NCI-H1436 treated with DMSO at 0.1 percent for 48 hours (cell line): ENCODE measurements at places on chromosomes 7 and 10.

- no peak for DNase-seq
Observed at GRCh38 chr10:19169041-19169440, 120.4 kb downstream of the MALRD1 start.

- no peak for DNase-seq
Observed at GRCh38 chr7:39413636-39414223, 152.5 kb upstream of the YAE1 start.

DNA sequence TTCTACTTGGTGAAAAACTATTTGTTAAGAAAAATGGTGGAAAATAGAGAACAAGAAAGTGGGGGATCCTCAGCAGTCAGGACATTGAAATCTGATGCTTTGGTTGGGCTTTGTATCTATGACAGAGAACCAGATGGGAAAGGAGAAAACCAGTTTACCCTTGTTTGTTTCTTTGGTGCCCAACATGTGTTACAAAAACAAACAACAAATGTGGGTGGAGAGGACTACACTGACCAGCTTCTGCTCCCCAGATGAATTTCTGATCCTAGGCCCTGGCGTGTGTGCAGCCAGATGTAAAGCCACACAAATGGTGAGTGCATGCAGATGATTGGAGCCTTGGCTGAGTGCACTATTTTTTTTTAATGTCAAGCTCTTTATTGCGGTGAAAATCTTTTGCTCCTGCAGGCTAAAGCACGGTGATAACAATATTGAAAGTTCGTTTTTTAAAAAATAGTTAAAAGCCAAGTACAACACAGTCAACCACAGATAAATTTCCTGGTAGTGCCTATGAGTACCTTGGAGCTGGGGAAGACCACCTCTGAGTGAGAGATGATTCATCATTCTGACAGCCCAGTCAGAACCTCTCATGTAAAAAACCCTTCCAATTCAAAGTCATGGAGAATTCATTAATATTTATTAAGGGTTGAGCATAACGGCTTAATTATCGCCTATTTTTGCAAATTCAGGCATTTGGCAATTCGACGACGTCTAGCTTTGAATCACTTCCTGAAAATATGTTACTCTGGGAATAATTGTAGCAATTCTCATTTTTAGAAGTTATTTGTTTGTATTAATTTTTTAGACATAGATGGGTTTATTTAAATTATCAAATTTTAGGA lies 163.7 kb downstream of the AGMO start:
- DNase-seq, result no peak

GRCh38 chr10:102783568-102783967 lies 39.8 kb downstream of the WBP1L start:
- DNase-seq, result no peak

DNA sequence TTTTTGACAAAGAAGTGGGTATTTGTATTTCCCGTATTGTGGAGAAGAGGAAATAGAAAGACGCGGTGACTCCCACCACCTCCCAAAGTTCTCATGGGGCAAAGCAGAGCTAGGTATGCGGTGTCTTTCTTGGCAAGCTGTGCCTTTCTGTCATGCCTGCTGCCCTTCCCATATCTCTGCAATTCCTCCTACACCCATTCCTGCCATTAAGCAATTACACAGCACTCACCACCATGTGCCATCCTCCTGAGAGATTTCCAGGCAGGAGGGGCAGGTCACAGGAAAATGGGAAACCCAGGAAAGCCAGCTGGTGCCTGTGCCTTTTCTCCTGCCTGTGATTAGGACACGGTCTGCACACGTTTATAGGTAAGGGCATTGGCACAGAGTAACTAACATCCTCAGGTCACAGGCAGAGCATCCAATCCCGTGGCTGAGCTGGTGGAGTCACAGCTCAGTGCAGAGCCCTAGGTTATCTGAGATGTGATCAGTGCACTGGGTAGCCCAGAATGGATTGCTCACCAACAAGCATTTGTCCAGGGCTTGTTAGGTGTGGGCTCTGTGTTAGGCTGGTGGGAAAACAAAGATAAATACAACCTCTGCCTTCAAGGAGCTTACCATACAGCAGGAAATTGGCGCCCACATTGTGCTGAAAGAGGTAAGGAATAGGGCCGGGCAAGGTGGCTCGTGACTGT lies 9.4 kb upstream of the CRTAC1 start:
- DNase-seq, result no peak

GRCh38 chr10:69345890-69346474 lies 67.7 kb downstream of the HK1 start:
- no peak for DNase-seq

DNA sequence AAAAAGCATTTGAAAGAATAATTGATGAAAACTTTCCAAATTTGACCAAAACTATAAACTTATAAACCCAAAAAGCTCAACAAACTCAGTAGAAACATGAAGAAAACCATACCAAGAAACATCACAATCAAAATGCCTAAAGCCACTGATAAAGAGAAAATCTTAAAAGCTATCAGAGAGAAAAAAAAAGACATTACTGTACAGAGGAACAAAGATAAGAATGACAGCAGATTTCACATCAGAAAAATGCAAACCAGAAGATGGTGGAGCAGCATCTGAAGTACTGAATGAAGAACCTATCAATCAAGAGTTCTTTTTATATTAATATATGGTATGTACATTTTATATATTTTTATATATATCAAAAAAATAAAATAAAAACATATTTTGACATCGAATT lies 2.4 kb upstream of the GPAM start:
- no peak for DNase-seq

- peak; percentile 53 for DNase-seq
Observed at GRCh38 chr7:113087071-113087998, 708 bp upstream of the GPR85 start.

- DNase-seq, result no peak
Observed at GRCh38 chr10:31317652-31318381, 1.2 kb upstream of the ZEB1 start.

GRCh38 chr7:4683043-4683883 lies 1.2 kb downstream of the FOXK1 start:
- no peak for DNase-seq

GRCh38 chr7:13179011-13179582 lies 491.7 kb downstream of the ARL4A start:
- DNase-seq, result no peak

GRCh38 chr10:35735412-35735811 lies 93.3 kb upstream of the FZD8 start:
- no peak for DNase-seq

- no peak for DNase-seq
Observed at GRCh38 chr10:131744346-131744745, 156.5 kb upstream of the PPP2R2D start.

DNA sequence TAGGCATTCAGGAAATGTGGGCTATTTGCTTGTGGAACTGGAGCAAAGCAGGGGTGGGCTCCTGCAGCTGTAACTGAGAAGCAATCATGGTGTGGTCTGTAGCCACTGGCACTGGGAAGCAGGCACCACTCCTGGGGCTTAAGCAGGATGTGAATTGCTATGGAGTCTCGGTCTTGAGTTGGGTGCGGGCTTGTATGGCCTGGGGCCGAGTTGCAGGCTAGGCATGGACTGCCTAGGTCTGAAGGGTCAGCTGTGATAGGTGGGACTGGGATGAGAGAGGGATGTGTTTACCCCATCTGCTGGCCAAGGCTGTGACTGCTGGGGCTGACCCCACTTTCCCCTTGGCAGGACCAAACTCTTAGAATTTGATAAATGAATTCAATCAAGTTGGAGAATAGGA lies 43.0 kb downstream of the ADCY1 start:
- DNase-seq, result no peak

DNA sequence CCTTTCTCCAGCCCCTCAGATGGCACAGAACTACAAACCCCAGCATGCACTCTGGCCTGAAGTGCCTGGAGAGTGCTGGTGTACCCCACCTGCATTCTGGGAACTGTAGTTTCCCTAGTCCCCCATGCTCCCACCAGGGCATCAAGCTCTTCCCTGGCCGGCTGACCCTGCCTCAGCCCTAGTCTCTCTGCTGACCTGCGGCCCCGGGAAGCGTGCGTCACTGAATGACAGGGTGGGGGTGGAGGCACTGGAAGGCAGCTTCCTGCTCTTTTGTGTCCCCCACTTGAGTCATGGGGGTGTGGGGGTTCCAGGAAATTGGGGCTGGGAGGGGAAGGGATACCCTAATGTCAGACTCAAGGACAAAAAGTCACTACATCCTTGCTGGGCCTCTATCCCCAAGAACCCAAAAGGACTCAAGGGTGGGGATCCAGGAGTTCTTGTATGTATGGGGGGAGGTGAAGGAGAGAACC lies 2.1 kb downstream of the NOS3 start:
- no peak for DNase-seq

DNA sequence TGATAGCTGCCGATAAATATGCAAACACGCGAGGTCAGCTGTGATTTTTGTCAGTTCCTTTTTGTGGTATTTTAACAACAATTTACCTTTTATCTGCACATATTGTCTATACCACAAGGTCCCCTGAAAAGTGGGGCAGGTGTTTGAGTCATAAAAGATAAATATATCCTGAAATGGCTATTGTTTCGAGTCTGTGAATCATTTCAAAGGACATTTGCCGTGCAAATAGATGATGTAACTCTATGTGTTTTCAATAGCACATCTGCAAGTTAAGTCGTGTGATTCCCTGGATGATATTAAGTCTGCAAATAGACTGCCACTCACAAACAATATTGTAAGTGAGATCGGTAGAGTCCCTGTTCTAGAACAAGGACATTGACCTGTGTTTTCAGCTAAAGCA lies 193.0 kb upstream of the PITRM1 start:
- peak; percentile 35 for DNase-seq

- no peak for DNase-seq
Observed at GRCh38 chr7:116796471-116796870, 65.9 kb upstream of the CAPZA2 start.

DNA sequence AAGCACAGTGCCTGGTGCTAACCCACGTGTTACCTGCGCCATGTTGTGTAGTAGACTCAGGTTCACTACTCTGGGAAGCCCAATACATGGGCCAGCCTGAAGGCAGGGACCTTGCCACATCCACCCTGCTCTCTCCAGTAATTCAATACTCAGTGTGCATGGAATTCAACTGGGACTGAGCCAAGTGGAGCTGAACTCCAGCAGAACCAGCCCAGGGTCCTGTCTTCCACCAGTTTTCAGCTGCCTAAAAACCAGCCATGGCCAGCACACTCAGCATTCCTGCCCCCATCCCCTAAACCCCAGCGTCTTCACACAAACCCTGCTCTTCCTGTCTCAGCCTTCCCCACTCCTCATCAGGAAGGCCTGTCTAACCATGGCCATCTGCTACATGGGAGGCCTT lies 15.4 kb downstream of the FGF8 start:
- no peak for DNase-seq

- DNase-seq, result no peak
Observed at GRCh38 chr7:54841772-54842697, 83.0 kb upstream of the SEC61G start.

- DNase-seq, result no peak
Observed at GRCh38 chr7:136870866-136871487, 2.5 kb downstream of the CHRM2 start.

DNA sequence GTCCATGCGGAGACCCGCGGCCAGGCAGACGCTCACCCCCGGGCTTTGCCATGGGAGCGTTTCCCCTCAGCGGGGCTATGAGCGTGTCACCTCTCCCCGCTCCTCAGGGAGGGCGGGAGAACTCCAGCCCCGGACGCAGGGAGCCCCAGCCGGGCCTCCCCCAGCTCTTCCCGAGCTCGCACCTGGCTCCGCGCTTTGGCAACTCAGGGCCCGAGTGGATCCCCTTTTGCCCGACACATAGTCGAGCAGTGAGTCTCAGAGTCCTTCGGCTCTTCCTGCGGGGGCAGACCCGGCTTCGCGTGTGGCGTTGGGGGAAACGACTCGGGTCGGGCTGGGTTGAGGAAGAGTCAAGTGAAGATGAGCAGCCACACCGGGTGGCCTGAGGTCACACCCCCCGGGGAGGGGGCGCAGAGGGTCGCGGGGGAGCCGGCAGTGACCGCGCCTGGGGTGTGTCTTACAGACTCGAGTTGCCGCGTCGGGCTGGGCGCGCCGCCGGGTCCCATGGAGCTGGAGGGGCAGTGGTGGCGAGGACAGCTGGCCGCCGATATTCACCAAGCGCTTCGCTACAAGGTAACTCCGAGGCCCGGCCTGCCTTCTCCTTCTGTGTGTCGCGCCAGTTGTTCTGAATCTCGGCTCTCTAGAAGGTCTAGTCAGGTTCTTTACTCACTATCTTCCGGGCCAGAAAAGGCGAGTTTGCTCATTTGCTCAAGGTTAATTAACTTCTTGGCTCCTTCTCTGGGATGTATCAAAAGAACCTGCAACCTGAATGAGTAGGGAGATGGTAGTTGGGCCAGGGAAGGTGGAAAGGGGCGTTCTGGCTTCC lies 721 bp downstream of the CCNJ start:
- no peak for DNase-seq

DNA sequence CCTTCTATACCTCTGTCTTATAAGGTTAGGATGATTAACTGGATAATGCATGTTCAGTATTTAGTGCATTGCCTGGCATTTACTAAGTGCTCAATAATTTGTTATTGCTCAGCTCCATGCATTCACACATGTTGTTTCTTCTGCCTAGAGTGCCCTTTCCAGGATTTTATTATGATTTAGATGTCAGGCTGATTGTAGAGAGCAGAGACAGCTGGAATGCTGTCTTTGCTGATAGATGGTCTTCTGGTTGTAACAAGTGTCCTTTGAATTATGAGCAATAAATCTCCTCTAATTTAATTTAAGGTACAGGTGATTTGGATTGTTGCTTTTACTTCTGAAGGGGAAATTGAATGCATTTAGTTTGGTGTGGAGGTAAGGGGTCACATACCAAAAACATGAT lies 548.0 kb downstream of the MAGI2 start:
- no peak for DNase-seq

- no peak for DNase-seq
Observed at GRCh38 chr10:79019441-79020014, 49.2 kb upstream of the ZMIZ1 start.

GRCh38 chr10:3476186-3476585 lies 303.6 kb upstream of the PITRM1 start:
- DNase-seq, result no peak

DNA sequence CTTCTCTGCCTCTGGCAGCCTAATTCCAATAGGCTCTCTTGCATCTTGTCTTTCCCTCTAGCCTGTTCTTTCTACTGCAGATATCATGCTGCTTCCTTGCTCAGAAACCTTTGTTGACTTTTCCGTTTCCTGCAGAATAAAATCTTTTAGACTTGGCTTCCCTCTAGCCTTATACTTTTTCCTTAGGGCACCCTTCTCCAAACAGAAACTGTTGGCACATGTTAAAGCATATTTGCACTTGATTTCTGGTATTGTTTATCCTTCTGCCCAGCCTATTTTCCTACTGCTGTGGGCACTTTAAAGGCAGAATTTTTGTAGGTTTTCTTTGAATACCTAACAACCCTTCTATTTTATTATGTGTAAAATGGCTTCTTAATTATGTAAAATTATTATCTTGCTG lies 4.6 kb downstream of the GNAI1 start:
- no peak for DNase-seq

- DNase-seq, result no peak
Observed at GRCh38 chr7:47649919-47650318, 68.0 kb upstream of the TNS3 start.

- DNase-seq, result peak; percentile 91
Observed at GRCh38 chr10:14648005-14648765, 126.5 kb downstream of the FAM107B start.

GRCh38 chr10:62511656-62512055 lies 137.5 kb downstream of the ZNF365 start:
- no peak for DNase-seq
